GM12865 (cell line): ENCODE measurements at places on chromosomes 6 and 20.

- no peak for DNase-seq
Measured at GRCh38 chr6:141216726-141217125, 916.0 kb upstream of the GJE1 start.

GRCh38 chr6:5565971-5566370 lies 304.7 kb downstream of the FARS2 start:
- no peak for DNase-seq

DNA sequence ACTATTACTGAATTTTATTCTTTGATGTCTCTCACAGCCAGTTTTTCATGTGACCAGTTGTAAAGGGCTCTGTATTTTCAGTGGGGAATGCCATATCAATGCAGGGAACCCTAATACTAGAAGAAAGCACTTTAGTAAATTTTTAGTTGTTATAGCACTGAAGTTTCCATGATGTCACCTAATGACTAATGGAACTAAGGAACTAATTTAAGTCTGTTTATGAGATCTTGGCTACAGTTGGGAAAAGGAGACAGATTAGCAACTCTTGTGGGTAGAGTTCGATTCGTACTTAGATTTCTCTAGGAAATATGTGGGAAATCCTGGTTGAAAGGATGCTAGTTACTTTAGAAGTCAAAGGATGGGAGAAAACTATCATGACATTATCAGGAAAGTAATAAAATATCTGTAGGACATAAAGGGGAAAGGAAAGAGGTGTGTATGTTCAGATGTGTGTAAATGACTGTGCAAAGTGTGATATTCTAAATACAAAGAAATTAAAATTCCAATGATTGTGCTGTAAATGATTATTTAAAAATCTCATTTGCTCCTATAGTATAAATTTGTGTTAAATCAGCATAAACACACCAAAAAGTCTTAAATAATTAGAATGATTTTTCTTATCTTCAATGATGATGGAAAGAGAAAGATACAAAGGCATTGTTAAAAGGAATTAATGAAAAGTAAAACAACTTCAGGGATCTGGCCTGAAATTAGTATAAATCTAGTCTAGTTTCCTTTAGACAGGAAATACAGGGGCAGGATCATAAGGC lies 103.4 kb downstream of the LRRC1 start:
- no peak for DNase-seq

GRCh38 chr6:119902681-119903080 lies 553.1 kb upstream of the MAN1A1 start:
- no peak for DNase-seq

GRCh38 chr6:20182926-20183521 lies 29.2 kb downstream of the MBOAT1 start:
- no peak for DNase-seq

GRCh38 chr20:1900321-1900801 lies 5.2 kb downstream of the SIRPA start:
- DNase-seq, result peak; percentile 50

GRCh38 chr6:157813750-157814455 lies 9.1 kb upstream of the SNX9 start:
- DNase-seq, result no peak

DNA sequence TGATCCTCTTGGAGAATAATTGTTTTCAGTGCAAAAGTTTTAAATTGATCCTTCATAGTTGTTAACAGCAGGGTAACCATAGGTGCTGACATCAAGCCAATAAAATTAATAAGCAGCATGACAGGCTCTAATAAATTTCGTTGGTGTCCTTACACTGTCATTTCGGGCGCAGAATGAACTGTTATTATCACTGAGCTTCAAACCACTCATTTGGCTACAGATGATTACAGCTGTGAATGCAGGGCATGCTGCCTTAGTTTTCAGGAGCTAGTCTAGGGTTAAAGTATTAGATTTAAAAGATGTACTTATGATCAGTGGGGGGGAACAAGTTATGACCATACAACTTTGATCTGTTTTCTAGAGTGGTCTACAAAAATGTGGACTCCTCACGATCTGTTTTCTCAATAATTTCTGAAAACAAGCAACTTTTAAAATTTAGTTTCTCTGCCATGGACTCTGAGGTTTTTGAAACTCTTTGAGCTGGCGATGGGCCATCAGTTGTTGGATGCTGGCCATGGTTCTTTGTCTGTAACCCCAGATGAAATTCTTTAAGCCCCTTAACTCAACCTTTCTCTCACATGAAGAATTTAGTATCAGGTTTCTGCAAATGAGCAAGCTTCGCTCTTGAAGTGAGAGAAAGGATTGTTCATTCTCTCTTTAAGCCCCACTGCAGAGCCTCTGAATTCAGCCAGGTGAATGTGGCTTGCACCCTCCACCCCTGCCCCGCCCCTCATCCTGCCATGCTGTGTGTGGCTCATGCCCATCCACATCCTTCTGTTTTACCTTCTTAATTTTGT lies 99.1 kb upstream of the MTHFD1L start:
- DNase-seq, result no peak

DNA sequence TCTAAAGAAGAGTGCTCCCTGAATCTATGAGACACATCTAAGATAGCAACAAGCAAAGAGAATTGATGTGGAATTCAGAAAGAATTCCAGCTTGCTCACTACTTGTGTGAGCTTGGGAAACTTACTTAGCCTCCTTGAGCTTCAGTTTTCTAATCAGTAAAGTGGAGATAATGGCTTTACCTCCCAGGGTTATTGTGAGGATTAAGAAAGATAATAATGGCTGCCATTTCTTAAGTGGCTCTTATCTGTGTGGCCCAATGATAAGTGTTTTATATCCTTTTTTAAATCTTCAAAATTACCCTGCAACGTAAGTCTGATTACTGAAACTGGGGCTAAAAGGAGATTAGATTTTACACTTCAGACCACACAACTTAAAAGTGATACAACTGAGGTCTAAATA lies 418.5 kb downstream of the LMBRD1 start:
- DNase-seq, result no peak

- no peak for DNase-seq
Measured at GRCh38 chr6:44016131-44016870, 111.0 kb downstream of the MRPL14 start.

GRCh38 chr6:3328796-3329195 lies 70.0 kb downstream of the PSMG4 start:
- DNase-seq, result no peak

GRCh38 chr20:14401479-14402138 lies 64.2 kb upstream of the FLRT3 start:
- peak; percentile 8 for DNase-seq

GRCh38 chr20:17059465-17059864 lies 167.4 kb upstream of the PCSK2 start:
- DNase-seq, result no peak

GRCh38 chr6:121794630-121795029 lies 359.2 kb downstream of the GJA1 start:
- no peak for DNase-seq
